ENCODE measurements at places on chromosomes 11 and 22. TPM values are rescaled to one million over a fixed set of nuclear protein-coding genes. Genes with fewer than 3 reads are reported as not detected.

Gene HBD
- total RNA-seq: not detected

Gene SHANK2
- 8.5 TPM for total RNA-seq

Gene F2
- 2.2 TPM for total RNA-seq

Gene TXNRD2
- 33.9 TPM for total RNA-seq

Gene FAM83F
- total RNA-seq: not detected

Gene MMP7
- 22.8 TPM for total RNA-seq

Gene GLYAT
- total RNA-seq: not detected

Gene OR5A1
- total RNA-seq: not detected

Gene ACR
- not detected for total RNA-seq

Gene PPFIBP2
- 9.4 TPM for total RNA-seq

Gene SGSM1
- 0.33 TPM for total RNA-seq

Gene DCHS1
- 0.13 TPM for total RNA-seq

Gene OR52N2
- not detected for total RNA-seq

Gene GP1BB
- total RNA-seq: 1.2 TPM
